Stimulated activated CD4-positive, alpha-beta T cell treated with anti-CD3 and anti-CD28 coated beads, Interleukin-1b, Interleukin-23, amount 100 ng/mL, for 24 hours (primary cell): ENCODE measurements at places on chromosomes 7 and 10.

DNA sequence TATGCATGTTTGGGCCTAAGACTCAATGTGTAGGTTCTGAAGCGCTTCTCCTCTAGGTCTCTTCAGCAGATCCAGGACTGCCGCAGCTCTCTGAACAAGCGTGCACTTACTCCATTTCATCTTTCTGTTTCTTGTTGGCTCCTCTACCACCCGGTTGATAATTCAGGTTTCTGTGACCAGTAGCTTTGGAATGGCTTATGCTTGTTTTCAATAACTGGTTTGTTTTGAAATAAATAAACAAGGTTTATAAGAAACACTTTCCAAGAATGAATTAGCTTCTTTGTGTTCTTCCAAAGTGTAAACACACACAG lies 1.5 kb downstream of the MDFIC start:
- DNase-seq: no peak

DNA sequence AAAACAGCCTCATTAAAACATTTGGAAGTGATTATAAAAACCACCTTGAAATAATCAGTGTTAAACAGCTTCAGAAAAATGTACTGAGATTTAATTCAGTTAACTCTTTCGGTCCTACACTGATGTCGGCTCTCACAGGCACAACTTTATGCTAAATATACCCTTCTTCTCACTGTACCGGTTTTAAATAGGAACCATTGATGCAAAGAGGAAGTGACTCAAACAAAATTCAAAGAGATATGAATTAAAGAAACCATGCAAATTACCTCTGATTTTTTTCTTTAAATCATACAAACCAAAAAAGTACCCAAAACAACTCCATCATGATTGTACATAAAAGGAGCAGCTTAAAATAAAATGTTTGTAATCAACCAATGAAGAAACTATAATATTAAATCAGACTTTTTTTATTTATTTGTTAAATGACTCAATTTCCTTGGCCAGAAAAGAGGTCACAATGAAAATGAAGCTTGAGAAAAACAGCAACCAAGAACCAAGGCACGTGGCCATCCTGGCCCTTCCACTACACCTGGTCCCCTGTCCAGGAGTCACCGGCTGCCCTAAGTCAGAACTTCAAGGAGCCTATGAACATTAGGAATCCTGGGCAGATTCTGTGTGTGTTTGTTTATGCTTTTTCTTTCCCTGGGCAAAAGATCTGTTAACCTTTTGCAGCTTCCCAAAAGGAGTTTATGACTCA lies 73.0 kb upstream of the CABCOCO1 start:
- no peak for DNase-seq

- DNase-seq: no peak
These were observed 390.3 kb downstream of the MAGI2 start for GRCh38 chr7:79063019-79063698.

GRCh38 chr7:107939573-107940489 lies 48.8 kb downstream of the DLD start:
- no peak for DNase-seq

GRCh38 chr10:116521424-116522290 lies 24.1 kb upstream of the PNLIP start:
- DNase-seq: no peak

DNA sequence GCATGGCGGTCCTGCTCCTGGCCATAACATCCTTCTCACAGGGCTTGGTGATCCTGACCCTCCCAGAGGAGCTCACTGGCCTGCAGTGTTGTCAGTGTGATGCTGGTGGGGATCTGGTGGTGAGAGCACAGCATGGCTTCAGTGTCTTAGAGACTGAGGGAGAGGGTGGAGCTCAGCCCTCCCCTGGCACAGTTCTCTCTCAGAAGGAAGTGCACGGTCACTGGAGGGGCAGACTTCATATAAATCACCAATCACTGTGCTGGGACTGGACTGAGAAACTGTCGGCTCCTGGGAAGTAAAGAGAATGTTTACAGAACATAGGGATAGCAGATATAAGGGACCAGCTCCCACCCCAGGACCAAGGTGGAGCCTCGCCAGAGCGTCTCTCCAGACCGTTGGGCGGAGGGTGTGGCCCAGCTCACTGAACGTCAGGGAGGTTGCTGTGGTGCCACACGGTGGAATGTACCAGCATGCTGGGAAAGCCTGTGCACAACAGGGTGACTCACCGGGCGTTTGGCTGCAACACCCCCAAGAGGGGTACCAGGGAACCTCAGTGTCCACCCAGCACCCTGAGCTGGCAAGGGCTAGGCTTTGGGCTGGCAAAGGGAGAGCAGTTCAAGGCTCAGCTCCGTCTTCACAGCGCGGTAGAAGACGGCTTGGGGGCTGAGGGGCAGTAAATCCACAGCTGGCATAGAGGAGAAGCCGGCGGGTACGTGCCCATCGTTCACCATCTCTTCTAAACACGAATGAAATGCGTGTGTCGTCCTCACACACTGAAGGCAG lies 8.8 kb upstream of the GET4 start:
- DNase-seq: no peak
